ENCODE measurements at places on chromosomes 5 and 9.
A peak's percentile ranks its signal among the peaks of the same experiment; 100 is the strongest.

- no peak for DNase-seq
These were observed 122.6 kb downstream of the APBA1 start for GRCh38 chr9:69549310-69550202.

DNA sequence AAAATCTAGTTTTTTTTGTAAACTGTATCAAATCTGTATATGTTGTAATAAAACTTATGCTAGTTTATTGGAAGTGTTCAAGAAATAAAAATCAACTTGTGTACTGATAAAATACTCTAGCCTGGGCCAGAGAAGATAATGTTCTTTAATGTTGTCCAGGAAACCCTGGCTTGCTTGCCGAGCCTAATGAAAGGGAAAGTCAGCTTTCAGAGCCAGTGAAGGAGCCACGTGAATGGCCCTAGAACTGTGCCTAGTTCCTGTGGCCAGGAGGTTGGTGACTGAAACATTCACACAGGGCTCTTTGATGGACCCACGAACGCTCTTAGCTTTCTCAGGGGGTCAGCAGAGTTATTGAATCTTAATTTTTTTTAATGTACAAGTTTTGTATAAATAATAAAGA is 24.3 kb downstream of the HMGCR start:
- no peak for DNase-seq

GRCh38 chr5:176985516-176985915 is 21.1 kb downstream of the UIMC1 start:
- DNase-seq = no peak

- DNase-seq = no peak
These were observed 21.3 kb downstream of the TRMO start for GRCh38 chr9:97900738-97901565.

DNA sequence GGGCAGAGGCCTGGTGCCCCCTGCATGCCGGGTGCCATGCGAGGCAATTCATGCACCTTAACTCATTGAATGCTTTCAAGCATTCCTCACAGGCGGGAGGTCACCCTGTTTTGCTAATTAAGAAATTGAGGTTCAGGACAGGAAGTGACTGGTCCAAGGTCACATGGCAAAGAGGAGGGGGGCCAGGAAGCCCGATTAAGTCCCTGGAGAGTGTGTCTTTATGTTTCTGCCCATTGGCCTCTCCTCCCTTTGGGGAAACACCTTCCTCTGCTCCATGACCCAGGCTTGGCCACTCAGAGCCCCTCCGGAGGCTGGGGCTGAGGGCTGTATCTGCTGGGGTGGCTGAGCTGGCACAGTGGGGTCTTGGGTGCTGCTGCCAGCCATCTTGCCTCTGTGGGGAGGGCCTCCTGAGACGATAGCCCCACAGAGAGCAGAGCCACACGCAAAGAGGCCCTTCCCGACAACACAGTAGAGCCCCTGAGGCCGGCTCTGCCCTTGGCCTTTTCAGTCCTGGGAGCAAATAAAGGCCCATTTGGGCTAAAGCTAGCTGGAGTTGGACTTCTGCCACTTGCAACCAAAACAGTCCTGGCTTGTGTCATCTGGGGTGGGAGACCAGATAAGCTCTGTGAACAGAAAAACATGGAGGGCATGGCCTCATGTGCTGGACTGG is 90.8 kb upstream of the NEURL1B start:
- no peak for DNase-seq

GRCh38 chr5:154818471-154819116 is 31.8 kb downstream of the FAXDC2 start:
- no peak for DNase-seq

- DNase-seq = no peak
These were observed 198.2 kb upstream of the MSX2 start for GRCh38 chr5:174526177-174526576.

DNA sequence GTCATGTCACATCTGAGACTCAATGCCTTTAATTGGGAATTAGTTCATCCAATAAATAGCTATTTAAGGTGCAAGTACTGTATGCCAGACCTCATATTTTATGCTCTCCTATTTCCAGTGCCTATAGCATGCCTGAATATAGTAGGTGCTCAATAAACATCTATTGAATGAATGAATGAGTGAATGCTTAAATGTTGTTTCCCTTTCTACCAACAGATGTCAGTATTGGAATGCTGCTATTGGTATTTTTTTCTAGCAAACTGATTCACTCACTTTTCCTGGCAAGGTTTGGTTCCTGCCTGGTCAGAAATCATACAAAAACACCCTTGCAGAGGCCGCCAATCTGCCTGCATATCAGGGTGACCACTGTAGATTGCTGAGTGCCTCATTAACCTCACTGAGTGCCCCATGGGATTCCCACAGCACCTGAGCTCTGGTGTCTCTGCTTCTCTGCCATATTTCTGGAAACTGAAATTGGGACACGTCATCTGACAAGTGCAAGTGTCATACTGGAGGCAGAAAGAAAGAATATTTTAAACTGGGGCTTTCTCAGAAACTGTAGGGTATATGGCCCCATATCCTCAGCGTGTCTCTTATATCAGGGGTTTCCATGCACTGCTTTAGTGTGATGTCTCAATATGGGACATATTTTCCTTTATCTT is 359.7 kb downstream of the TRIM32 start:
- DNase-seq = no peak

DNA sequence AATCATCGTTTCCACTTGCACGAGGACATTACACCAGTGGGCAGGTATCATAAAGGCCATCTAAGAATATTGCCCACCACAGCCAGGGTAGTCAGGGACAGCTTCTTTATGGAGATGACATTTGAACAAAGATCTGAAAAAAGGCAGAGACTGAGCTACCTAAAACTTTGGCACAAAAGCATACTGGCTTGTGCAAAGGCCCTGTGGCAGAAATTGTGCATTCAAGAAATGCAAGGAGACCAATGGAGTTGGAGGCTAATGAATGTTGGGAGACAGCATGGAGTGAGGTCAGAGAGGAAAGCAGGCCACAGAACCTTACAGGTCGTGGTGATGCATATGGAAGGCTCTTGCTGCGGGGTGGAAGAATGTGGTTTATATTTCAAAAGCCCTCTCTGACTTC is 578.5 kb downstream of the BNC2 start:
- DNase-seq = no peak

DNA sequence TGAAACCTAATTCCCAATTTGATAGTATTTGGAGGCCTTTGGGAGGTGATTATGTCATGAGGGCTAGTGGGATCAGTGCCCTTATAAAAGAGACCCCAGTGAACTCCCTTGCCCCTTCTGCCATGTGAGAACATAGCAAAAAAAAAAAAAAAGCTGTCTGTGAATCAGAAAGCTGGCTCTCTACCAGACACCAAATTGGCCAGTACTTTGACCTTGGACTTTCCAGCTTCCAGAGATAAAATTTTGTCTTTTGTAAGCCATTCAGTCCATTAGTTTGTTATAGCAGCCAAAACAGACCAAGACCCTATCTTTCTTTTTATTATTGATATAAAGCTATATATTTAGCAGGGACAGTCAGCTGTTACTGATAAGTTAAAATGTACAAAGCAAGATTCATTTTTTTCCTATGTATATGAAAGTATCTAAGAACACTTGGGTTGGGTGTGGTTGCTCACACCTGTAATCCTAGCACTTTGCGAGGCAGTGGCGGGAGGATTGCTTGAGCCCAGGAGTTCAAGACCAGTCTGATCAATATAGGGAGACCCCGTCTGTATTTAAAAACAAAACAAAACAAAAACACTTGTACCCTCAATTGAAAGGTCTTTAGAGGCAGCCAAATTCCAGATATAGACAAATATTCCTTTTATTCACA is 8.1 kb upstream of the C5orf24 start:
- DNase-seq = no peak

- DNase-seq = no peak
These were observed at the start of gene HEMGN for GRCh38 chr9:97938081-97938644. HEMGN (minus strand) TSS chr9:97938172; CDS start chr9:97938136, 36 bp downstream.

GRCh38 chr5:122858451-122858850 is 13.0 kb downstream of the SNX24 start:
- no peak for DNase-seq

GRCh38 chr9:107246259-107247254 is 36.5 kb upstream of the RAD23B start:
- DNase-seq = no peak

- DNase-seq = no peak
These were observed 335.7 kb downstream of the NSG2 start for GRCh38 chr5:174381241-174381640.

- DNase-seq = no peak
These were observed 8.9 kb upstream of the LNPEP start for GRCh38 chr5:96927008-96927407.

DNA sequence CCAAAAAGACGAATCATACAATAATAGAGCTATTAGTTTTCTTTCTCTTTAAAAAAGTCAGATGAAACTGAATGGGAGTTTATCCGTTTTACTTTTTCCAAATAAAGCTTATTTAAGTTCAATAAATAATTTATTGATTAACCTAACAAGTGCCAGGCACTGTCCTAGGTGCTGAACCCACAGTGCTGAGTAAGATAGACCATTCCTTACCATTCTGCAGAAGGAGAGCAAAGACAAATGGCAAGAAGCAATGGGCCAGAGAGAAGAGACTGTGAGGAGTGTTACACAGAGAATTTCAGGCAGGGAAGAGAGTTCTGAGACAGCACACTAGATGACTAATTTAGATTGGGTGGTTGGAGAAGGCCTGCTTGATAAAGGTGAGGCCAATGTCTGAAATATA is 127.2 kb downstream of the AUH start:
- no peak for DNase-seq

- DNase-seq = no peak
These were observed 11.6 kb downstream of the C9orf72 start for GRCh38 chr9:27561685-27562084.

- no peak for DNase-seq
These were observed 60.1 kb upstream of the LMNB1 start for GRCh38 chr5:126716861-126717260.

DNA sequence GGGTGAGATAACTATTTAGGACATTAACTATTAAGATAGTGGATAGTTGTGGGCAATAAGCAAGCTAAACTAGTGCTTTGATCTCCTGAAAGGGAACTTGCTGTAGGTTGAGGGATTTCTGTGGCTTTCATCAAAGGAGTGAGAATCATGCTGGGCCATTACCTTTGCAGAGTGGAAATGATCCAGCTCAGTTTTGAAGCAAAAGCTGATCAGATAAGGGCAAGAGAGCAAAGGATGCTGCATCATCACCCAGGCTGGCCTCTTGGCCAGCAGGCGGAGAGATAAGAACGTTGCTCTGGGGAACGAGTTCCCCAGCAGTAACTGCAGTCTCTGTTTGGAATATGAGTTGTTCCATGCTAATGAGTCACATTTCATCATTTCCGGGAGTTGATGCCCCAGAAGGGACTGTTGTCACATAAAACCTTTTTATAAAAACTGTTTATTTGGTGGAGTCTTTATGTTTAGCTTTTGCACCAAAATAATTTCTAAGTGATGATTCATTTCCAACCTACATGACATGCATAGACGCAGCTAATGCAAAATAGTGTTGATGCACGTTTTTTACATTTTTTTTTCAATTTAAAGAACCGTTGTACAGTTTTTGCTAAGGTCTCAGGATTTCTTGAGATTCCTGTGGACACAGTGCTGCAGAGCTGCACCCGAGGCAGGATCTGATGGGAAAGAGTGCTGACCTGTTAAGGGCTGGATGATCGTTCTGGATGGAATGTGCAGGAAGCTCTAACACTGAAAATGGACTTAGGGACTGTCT is 99.3 kb downstream of the ACTBL2 start:
- DNase-seq = no peak

DNA sequence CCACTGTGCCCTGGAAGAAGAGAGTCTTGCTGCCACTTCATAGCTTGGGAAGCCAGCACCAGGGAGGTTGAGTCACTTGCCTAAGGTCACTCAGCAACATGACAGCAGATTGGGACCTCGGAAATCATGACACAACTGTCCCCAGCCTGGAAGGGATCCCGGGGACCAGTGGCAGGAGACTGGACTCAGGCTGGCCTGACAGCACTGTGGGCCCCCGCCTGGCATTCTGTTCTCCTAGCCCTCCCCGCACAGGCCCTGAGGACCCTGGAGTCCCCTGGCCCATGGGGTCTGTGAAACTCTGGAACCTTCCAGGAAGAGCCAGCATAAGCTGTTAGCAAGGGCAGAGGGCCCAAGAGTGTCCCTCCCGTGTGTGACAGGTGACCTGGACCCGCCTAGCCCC is 64.9 kb downstream of the COL5A1 start:
- no peak for DNase-seq

DNA sequence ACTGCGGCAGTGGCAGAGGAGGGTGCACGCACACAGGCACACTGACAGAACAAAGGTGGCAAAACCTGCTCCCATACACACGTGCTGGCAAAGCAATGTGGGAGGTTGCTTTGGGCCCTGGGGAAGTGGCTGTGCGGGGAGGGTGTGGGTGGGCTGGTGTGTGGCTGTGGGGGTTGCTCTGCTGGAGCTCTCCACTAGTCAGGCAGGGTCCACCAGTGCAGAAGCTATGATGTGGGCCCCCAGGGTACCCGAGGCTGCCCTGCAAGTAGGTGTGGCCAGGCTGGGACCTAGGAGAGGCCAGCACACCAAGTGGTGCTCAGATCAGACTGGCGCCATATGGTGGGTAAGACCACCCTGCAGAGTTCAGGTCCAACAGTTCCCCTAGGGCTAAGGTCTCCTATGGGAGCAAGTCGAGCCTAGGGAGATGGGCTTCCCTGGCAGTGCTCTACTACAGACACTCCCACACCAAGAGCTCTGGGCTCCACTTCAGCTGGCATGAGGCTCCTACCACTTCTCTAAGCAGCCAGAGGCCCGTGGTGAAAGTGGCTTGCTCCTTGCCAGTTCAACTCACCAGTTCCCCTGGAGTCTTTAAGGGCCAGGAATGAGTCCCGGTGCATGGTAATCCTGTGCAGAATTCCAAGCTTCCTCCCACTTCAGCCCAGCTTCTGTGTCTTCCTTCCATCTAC is 46.2 kb upstream of the IFNE start:
- DNase-seq = no peak

DNA sequence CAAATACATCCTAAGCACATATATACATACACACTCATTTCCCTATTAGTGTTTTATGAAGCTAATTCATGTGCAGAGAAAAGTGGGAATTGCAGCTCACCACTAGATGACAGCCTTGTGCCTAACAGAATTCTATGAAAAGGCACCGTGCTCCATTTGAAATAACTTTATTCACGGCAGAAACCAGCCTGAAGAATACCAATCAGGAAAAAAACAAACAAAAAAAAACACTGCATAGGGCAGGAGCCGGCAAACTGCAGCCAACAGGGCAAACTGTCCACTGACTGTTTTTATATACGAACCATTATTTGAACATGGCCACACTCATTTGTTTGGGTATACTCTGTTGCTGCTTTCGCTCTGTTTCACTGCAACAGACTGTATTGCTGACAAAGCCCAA is 33.6 kb downstream of the ERMP1 start:
- peak; percentile 26 for DNase-seq

DNA sequence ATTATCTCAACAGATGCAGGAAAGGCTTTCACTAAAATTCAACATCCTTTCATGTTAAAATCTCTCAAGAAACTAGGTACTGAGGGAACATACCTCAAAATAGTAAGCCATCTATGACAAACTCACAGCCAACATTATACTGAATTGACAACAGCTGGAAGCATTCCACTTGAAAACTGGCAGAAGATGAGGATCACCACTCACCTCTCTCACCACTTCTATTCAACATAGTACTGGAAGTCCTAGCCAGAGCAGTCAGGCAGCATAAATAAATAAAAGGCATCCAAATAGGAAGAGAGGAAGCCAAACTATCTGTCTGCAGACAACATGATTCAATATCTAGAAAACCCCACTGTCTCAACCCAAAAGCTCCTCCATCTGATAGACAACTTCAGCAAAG is 203.6 kb upstream of the GRAMD2B start:
- no peak for DNase-seq

Measured in left renal pelvis (tissue), 4 donors.